ENCODE measurements at places on chromosomes 6 and 20. TPM values are rescaled to one million over a fixed set of nuclear protein-coding genes. Genes with fewer than 3 reads are reported as not detected.

ENPP1 gene
- polyA plus RNA-seq = 0.27 TPM

ULBP1 gene
- 0.04 TPM for polyA plus RNA-seq

CLVS2 gene
- not detected for polyA plus RNA-seq

NKAPL gene
- not detected for polyA plus RNA-seq

E2F1 gene
- polyA plus RNA-seq = 2.4 TPM

CD93 gene
- 0.81 TPM for polyA plus RNA-seq

SNAI1 gene
- 4.9 TPM for polyA plus RNA-seq

PTK7 gene
- polyA plus RNA-seq = 0.29 TPM

WFDC2 gene
- polyA plus RNA-seq = not detected

KIFC1 gene
- polyA plus RNA-seq = 1.0 TPM

STK38 gene
- 26.1 TPM for polyA plus RNA-seq

CPXM1 gene
- 0.21 TPM for polyA plus RNA-seq

SLC17A1 gene
- not detected for polyA plus RNA-seq

PLN gene
- not detected for polyA plus RNA-seq

SAMD10 gene
- 34.2 TPM for polyA plus RNA-seq

CRISP3 gene
- not detected for polyA plus RNA-seq

SLC22A3 gene
- not detected for polyA plus RNA-seq

TNXB gene
- 4.0 TPM for polyA plus RNA-seq

GMPR gene
- polyA plus RNA-seq = 0.37 TPM

OXT gene
- polyA plus RNA-seq = not detected

COL19A1 gene
- 14.6 TPM for polyA plus RNA-seq

KCNK15 gene
- polyA plus RNA-seq = not detected

Measured in B cell (primary cell).